Activated CD4-positive, alpha-beta T cell treated with anti-CD3 and anti-CD28 coated beads, Interleukin-2, amount 10 ng/mL, durations not matched to agents 7 days and 5 days (primary cell): ENCODE measurements at places on chromosomes 1 and 21.

GRCh38 chr1:244992833-244993232, 128.5 kb upstream of the HNRNPU start:
- no peak for DNase-seq

- no peak for DNase-seq
Observed at GRCh38 chr1:17192394-17193221, 12.3 kb upstream of the PADI1 start.

- no peak for DNase-seq
Observed at GRCh38 chr1:14947421-14947820, 206.1 kb upstream of the TMEM51 start.

DNA sequence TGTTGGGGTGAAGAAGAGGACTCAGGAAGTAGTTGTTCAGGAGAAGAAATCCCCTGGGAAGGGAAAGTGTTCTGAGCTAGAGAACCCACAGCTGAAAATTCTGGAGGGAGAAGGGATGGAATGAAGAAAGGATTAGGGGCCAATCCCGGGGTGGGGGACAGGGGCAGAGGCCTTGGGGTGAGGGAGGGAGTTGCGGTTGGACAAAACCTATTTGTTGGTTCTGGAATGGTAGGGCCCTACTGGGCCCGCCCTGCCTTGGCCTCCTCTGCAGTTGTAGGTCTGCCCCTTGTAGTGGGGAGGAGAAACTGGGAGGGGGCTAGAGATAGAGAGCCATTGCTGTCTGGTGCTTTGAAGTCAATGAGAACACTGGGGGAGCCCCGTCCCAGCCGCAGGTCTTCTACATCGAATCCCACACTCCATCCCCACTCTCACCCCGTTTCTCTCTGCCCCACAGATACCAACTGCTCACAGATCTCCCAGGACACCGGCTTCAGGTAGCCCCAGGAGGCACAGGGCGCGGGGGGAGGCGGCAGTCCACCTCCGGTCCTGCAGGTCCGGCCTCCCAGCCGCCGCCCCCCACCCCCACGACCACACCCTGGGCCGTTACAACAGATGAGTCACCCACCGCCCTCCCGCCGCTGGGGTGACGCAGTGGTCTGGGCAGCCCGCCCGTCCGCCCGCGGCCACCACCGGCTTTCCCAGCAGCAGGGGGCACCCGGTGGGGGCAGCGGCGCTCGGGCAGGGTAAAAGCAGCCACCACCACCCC, 1.1 kb downstream of the TAGLN2 start:
- DNase-seq: peak; percentile 69

DNA sequence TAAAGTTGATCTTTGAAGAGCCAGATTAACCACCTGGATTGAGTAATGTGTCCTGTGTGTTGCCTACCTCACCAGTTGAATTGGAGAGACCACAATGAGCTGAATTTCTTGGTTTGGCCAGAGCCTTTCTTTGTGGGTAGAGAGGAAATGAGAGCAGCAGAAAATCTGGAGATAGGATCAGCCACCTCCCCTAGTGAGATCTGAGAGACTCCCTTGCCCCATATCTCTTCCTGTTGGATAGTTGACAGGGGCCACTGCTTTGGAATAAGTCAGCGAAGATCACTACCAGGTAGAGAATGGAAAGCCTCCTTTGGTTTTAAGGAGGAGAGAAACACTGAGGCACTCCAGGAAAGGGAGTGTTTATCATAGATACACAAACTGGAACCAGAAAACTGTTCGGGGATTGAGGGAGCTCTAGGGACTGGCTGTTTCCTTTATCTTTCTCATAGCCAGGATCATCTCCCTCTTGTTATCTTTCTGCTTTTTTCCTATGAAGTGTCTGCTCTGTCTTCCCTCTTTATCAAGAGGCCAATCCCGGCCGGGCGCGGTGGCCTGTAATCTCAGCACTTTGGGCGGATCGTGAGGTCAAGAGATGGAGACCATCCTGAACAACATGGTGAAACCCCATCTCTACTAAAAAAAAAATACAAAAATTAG, 21.3 kb upstream of the ZNF326 start:
- DNase-seq: no peak

- DNase-seq: no peak
Observed at GRCh38 chr21:23694390-23694789, 1912.9 kb downstream of the MRPL39 start.

DNA sequence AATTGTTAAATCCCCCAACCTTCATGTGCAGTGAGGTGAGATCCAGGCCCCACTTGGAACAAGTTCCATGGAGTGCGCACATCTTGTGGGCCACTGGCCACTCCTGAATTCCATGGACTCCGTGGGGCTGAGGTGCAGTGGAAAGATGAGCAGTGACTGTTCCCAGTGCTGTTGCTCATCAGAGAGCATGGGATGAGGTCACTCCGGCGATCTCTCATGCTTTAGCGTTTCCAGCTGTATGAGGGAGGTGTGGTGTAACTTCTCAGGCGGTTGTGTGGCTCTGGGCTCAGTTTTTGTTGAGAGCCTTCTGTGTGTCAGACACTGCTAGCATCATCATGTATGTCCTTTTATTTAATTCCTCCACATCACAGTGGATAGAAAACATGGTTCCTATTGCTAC, 96.2 kb downstream of the GALNT2 start:
- DNase-seq: no peak

DNA sequence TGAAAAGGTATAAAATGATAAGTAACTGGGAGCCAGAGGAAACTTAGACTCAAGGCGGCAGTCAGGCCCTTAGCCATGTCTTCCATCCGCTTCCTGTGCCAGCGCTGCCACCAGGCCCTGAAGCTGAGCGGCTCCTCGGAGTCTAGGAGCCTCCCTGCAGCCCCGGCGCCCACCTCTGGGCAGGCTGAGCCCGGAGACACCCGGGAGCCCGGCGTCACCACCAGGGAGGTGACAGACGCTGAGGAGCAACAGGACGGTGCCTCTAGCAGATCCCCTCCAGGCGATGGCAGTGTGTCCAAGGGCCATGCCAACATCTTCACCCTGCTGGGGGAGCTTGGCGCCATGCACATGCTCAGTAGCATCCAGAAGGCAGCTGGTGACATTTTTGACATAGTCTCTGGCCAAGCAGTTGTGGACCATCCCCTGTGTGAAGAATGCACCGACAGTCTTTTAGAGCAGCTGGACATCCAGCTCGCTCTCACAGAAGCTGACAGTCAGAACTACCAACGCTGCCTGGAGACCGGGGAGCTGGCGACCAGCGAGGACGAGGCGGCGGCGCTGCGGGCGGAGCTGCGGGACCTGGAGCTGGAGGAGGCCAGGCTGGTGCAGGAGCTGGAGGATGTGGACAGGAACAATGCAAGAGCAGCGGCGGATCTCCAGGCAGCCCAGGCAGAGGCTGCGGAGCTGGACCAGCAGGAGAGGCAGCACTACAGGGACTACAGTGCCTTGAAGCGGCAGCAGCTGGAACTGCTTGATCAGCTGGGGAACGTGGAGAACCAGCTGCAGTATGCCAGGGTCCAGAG, at the start of gene BECN2:
BECN2 (plus strand) TSS at position 76 of the 803 bp plus-strand sequence; CDS start at position 76, 0 bp downstream.
- DNase-seq: no peak

- no peak for DNase-seq
Observed at GRCh38 chr1:73100216-73100615, 817.9 kb upstream of the NEGR1 start.

- no peak for DNase-seq
Observed at GRCh38 chr1:231417513-231417912, 4.6 kb downstream of the EGLN1 start.

DNA sequence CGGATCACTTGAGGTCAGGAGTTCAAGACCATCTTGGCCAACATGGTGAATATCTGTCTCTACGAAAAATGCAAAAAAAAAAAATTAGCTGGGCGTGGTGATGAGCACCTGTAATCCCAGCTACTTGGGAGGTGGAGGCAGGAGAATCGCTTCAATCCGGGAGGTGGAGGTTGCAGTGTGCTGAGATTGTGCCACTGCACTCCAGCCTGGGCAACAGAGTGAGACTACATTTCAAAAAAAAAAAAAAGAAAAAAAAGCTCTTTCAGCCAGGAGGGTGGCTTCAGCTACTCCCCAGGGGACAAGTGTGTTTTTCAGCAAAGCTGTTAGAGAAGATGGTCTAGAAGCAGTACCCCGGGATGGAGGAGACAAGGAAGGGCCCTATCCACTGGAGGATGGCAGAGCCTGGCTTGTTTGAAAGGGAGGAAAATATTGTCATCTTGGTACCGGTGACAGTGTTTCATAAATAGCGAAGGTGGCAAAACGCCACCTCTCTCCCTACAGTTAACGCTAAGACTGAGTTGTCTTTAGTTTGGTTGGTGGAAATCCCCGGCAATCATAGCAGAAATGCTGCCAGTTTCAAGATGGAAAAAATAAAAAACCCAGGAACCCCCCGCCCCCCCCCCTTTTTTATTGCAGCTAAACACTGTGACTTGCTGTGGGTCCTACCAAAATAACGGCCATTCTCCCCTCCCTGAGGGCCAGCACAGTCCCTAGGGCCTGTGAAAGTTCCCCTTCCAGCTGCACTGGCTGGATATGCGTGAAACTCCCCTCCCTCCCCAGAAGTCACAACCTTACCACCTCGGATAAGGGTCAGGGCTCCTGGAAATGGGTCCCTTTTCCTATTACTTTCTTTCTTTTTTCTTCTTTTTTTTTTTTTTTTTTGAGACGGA, 3.5 kb downstream of the PIK3CD start:
- peak; percentile 42 for DNase-seq

- no peak for DNase-seq
Observed at GRCh38 chr1:6961905-6962477, 176.7 kb downstream of the CAMTA1 start.
